ENCODE measurements at places on chromosomes 7 and 10.

DNA sequence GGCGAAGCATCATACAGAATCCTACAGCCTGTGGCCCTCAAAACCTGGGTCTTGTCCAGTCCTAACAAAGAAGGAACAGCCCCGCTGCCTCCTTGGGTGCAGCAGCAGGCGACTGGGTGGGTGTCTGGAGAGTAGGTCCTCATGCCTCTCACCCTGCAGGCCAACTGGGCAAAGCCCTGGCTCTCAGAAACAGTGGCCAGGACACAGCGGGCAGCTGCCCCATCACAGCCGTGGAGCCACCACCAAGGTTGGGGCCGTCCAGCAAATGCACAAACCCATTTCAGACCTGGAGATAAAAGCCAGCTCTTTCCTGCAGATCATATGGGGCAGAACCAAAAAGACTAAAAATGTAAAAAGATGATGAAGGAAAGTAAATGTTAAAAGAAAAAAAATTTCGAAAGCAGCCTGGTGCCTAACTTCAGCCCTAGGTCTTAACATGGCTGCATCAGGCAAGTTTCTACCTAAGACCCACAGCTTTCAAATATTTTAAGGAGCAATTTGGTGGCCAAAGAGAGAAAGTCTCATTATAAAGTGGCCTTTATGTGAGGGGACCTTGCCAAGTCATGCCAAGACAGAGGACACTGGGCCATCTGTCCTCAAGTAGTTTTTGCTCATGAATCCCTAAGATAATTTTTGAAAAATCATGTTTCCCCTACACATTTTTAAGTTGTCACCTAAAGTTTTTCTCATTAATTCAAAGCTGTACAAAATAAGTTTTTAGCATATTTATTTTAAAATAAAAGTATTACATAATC is 142.1 kb downstream of the PAXIP1 start:
- no peak for DNase-seq

GRCh38 chr10:88395677-88396076 is 187.4 kb downstream of the RNLS start:
- DNase-seq = no peak

DNA sequence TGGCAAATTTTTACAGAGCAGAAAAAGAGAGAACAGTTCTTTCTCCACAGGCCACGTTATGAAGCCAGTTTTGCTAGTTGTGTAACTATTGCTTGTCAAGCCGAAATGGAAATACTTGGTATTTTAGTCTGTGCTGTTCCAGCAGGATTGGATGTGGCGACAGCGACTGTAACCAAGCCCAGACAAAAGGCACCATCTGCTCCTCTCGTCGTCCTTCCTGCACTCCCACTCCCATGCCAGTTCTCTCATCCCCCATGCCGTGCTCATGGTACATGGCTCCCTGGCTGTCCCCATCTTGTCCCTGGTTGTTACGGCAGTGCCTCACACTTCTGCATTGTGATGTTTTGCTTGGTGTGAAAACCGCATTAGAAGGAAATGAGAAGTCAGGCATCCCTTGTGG is 185.7 kb upstream of the FZD8 start:
- DNase-seq = no peak

DNA sequence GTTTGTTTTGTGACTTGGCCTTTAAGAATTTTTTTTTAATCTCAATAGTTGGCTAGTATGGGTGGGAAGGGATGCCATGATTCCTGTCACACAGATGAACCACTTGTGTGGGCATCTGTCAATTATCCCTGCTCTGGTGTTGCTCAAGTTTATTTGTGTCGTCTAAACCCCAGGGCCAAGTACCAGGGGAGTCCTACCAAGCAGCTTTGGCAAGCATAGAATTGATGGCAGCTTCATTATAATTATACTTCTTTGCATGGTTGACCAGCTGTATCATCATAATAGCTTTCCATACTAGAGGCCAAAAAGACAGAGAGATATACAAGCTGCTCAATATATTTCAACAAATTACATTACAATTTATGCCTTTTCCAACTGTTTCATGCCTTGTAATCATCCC is 30.4 kb downstream of the SUGCT start:
- no peak for DNase-seq

DNA sequence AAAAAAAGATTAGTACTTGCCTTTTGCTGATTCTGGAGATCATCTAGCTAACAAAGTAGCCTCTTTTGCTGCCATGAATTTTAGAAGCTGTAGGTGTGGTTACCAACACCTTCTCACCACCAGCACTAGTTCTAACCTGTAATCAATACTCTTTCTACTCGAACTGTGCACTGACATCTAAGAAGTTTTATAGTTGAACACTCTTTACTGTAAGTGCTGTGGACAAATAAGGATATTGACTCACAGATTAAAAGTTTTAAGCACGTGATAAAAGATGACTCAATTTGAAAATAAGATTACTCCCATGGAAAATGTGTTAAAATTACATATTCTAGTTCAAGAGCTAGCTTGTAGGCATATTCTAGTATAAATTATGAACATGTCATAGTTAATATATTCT is 89.9 kb downstream of the REEP3 start:
- DNase-seq = no peak

DNA sequence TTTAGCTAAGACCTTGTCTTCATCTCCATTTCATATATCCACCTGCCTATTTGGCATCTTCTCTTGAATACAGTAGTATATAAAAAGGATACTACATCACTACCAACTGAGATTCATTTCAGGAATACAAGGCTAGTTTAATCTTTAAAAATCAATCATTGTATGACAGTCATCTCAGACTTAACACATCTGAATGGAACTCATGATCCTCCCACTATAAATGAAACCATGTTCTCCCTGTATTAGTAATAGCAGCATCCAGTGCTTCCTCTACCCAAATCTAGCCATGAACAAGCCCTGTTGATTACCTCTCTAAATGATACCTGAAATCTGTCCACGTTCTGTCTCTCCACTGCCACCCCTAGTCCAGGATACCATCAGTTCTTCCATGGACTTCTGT is 196.2 kb downstream of the CDK14 start:
- no peak for DNase-seq

GRCh38 chr7:81484261-81484660 is 285.6 kb downstream of the HGF start:
- no peak for DNase-seq

DNA sequence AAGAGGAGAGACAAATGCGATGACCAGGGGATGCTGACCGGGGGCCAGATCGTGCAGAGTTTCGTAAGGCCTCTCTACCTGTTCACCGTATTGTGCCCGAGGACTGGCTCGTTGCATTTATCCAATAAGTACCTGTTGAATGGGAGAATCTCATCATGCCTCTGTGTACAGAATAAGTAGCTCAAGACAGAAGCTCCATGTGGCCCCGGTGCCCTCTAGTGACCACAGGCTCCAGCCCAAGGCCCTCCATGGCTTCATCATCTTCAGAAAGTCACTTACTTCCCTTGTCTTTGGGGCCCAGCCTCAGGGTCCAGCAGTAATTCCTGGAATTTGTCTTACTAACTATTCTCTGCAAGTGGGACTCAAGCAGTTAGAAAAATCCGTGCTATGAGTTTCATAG is 151.0 kb downstream of the CHN2 start:
- no peak for DNase-seq

DNA sequence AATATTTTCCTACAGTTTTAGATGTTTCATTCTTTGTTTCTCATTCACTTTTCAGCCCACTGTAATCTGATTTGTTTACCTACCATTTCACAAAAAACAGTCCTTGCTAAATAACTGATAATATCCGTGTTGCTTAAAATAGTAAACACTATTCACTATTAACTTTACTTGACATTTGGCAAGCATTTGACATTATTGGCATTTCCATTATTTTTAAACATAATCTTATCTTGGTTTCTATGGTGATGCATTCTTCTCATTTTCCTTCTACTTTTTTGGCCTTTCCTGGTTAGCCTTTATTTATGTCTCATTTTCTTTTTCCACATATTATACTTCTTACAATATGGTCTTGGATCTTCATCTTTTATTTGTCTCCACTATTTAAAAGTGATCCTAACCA is 715.3 kb downstream of the DNAJB9 start:
- DNase-seq = no peak

- DNase-seq = no peak
These were observed 116.0 kb downstream of the LHPP start for GRCh38 chr10:124577651-124578050.

- DNase-seq = no peak
These were observed 208.6 kb downstream of the LHFPL3 start for GRCh38 chr7:104536956-104537355.

DNA sequence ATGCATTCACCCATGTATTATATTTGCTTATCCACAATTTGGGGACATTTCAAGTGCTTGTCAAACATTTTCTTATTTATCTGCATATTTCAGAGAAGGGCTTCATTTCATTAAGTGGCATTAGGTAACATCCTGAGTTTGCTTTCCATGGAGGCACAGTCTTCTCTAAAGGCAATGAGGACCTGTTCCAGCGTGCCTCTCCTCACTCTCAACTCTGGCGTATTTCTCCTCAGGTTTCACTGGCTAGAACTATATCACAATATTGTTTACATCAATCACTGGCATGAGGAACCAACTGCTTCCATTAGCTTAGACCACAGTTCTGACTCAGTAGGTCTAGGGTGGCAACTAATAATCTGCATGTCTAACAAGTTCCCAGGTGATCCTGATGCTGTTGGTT is 177.2 kb downstream of the TAX1BP1 start:
- no peak for DNase-seq

GRCh38 chr7:136847858-136848257 is 20.6 kb upstream of the CHRM2 start:
- no peak for DNase-seq

DNA sequence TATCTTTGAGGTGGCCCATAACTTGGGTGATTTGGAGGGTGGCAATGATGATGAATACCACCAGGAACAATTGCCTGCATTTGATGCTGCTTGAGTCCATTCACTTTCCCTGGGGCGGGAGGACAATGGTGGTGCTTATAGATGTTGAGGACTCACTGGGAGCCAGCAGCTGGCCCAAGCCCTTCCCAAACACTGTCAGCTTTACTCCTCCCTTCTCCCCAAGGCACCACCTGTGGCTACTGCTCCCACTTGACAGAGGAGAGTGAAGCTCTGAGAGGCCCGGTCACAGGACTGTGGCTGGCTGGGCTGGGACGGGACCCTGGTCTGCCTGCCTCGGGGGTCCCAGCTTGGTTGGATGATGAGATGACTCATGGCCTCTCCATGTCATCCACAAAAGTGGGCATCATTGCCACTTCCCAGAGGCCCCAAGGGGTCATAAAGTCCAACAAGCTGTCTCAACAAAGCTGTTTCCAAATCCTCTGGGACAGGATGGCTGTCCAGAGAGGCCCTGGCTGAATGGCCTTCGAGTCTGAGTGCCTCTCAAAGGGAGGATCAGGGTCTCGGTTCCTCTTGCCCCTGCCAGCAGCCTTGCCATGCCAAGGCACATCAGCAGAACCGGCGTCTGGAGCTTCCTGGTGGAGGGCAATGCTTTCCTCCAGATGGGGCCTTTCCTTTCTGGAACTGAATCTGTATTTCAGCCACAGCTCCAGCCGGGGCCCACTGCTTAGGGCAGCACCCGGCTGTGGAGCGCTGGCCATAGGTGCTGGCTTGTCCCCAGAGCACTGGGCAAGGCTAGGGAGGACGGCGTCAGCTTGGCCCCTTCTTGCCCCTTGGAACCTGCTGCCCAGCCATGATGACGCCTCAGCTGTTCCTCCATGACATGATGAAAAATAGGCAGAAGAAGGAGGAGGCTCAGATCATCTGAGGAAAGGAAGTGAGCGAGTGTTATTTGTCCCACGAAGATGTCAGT is 47.0 kb upstream of the PLEKHA1 start:
- DNase-seq = no peak
